ENCODE measurements at places on chromosomes 1 and 21.

DNA sequence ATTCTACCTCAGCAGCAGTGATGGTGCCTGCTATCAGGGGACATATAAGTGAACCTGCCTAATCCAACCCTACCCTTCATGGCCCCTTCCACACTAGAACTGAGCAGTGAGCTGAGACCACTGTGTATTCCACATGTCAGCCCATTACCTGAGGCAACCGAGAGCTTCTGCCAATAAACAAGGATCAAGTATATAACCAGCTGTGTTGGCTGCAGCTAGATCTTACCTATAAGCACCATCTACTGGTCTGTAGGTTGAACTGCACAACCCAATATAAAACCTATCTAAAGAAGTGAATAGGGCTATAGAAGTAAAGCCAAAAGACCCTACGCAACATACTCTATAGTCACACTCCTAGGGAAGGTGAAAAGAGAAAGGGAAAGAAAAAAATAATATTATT lies 376.9 kb downstream of the HHIPL2 start:
- DNase-seq: peak; percentile 75

- peak; percentile 94 for DNase-seq
Observed at GRCh38 chr21:31354604-31355443, 10.8 kb upstream of the TIAM1 start.

GRCh38 chr1:172144445-172145061 lies 275.9 kb upstream of the C1orf105 start:
- peak; percentile 99 for DNase-seq

- no peak for DNase-seq
Observed at GRCh38 chr1:114496089-114496488, 14.9 kb downstream of the TRIM33 start.

DNA sequence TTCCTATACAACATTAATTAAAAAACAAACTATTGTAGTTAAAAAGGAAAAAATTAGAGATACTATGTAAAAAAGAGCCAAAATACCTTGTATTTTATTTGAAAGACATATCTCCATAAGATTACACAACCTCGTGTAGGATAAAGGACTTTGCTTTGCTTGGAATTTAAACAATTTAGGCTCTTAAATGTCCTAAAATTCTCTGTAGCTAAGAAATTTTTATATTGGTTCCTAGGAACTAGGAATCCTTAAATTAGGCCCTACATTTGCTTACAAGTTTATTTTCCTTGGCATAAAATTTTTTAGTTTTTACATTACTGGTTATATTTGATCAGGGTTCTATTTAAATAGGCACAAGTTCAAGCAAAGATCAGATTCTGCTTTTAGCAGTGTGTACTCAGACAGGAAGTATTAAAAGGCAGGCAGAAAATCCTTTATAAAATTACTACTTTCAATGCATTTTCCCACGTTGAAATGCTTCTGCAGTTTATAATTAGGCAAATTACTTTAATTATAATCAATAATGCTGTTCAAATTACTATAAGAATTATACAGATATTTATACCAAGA lies 3.4 kb upstream of the ANGPTL3 start:
- no peak for DNase-seq

DNA sequence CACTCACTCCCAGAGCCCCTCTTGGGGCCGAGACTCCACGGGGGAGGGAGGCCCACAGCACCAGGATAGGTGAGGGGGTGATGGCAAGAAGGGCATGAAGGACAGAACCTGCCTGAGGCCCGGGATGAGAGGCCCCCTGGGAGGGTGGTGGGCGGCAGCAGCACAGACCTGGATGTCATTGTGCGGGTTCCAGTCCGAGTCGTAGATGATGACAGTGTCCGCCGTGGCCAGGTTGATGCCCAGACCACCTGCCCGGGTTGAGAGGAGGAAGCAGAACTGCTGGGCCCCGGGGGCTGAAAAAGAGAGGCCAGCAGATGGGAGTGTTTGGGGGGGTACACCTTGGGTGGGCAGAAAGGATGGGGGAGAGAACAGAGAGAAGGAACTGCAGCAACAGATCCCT lies 50.1 kb downstream of the CHD5 start:
- no peak for DNase-seq

GRCh38 chr1:95542936-95543335 lies 308.9 kb downstream of the RWDD3 start:
- DNase-seq: no peak

DNA sequence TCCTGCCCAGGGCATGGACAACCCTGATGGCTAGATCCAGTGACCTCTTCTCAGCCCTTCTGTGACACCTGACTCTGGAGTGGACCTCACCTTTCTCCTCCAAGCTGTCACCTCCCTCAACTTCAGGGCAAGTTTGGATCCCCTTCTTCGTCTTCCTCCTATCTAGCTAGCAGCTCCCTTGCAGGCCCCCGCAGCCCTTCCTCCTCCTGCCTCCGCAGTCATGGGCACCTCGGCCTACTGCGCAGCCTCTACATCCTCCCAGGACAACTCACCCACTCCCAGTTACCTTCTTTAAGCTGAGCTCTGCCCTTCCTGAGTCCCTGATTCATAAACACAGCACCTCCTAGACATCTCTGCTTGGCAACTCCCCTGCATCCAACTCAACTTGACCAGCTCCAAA lies 61.3 kb upstream of the ID3 start:
- no peak for DNase-seq

- DNase-seq: peak; percentile 29
Observed at GRCh38 chr1:211352985-211353515, 26.4 kb downstream of the TRAF5 start.

DNA sequence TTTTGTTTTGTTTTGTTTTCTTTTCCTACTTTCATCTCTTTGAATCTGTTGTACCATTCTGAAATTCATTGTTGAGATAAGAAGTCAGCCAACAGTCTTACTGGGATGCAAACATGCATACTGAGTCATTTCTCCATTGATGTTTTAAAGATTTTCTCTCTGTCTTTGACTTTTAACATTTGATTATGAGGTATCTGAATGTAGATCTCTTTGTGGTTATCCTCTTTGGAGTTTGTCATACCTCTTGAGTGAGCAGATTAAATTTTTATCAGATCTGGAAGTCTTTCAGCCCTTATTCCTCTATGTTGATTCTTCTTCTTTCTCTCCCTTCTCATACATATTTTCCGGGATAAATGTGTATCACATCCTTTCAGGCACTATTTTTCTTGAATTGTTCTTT lies 406.9 kb upstream of the NCAM2 start:
- DNase-seq: no peak

GRCh38 chr1:205061665-205062069 lies 18.7 kb downstream of the CNTN2 start:
- peak; percentile 75 for DNase-seq

GRCh38 chr1:68495968-68496679 lies 758 bp downstream of the DEPDC1 start:
- DNase-seq: peak; percentile 19

DNA sequence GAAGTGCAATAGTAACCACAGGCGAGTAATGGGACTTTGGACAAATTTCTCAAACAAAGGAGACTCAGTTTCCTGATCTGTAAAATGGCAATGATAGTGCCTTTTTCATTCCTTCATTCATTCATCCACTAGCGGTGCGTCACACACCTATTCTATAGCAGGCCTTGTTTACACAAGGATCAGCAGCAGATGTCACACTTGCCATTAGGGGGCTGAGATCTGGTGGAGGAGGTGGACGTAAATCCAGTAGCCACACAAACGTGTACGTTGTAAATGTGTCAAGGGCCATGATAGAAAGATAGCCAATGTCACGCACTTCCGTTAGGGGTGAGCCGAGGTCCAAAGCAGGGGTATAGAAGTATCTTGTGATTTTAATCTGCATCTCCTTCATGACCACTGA lies 34.2 kb downstream of the SERINC2 start:
- DNase-seq: no peak

DNA sequence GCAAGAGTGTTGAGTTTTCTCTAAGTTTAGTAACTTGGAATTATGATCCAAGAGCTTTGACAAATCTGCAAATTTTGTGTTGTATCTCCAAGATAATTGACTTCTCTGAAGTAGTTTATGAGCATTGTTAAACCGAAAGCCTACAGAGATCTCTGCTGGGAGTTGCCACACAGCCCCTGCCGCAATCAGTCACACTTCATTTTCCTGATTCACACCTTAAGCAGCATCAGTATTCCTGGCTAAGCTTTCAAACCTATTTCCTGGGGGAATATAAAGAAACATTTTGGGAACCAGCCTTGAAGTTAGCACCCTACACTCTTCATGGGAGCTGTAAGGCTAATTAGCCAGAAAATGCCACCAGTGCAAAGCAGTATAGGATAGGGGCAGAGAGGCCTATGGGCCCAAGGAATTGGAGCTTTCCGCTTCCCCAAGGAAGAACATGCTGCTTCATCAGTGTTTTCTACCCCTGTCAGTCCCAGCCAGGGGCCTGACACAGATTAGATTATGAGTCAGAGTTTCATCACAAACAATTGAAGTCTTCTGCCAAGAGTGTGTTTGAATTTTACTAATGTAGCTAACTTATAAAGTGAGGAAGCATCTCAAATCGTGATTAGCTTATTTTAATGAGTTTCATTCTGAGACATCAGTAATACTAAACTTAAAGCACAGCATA lies 23.2 kb upstream of the CACYBP start:
- DNase-seq: peak; percentile 82

GRCh38 chr1:9357958-9358357 lies 65.3 kb downstream of the SPSB1 start:
- no peak for DNase-seq

GRCh38 chr1:163227126-163227525 lies 24.4 kb upstream of the RGS5 start:
- no peak for DNase-seq

DNA sequence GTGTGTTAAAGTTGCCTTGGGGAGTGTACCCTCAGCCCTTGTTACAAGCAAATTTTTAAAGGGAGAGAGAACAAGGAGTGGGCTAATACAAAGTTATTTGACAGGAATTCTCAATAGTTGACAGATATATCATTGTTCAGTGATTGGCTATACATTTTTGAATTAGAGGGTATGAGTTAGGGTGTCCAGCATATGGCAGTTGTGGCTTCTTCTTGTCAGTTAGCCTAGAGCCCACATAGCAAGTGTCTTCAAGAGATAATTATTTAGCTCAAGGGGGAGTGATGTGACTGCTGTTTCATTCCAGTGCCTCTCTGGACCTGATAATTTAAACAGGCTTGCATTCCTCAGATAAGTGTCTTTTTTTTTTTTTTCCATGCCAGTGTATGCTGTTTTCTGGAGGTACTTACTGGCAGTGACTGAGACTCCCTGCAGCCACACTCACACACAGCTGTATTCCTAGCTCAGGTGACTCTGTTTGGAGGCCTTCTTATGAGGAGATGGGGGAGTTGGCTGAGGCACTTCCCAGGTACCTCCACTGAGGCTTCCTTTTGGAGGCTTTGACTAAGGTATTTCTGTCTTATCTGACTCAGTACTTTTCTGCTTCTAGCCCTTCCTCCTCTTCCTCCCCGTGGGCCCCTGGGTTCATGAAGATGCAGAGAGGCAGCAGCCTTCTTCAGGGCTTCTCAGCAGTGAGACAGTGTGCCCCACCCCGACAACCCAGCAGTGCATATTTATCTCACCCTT lies 32.3 kb downstream of the IVNS1ABP start:
- no peak for DNase-seq

DNA sequence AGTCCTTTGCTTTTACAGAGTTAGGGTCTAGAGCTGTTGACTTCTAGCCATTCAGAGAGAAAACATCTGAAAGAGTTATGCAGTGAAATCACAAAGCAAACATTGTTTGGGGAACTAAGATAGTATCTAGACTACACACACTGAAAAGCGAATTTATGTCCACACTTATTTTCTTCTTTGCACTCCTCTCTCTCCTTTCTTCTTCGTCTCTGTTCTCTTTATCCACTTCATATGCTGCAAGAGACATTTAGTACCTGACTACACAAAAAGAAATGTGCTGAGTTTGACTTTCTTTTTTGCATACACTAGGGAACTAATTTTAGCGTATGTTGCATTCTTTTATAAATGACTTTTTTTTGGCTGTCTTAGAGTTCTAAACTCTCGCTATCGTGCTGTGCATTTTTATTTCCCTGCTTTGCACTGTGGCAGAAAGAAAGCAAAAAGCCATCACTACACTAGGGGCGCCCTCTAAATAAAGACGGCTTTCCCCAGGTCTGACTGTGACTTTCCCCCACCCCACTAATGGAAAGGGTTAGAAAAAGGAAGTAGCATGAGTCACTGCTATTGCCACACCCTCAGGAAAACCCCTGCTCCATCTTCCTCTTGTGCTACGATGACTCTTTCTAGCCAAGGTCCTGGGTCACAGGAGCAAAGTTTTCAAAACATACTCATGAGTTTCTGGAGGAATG lies 65.7 kb downstream of the MAP3K7CL start:
- peak; percentile 92 for DNase-seq

GRCh38 chr1:9293533-9294404 lies 1.1 kb downstream of the SPSB1 start:
- DNase-seq: peak; percentile 64

GRCh38 chr1:33256471-33257206 lies at the start of gene ZNF362:
ZNF362 (plus strand) TSS chr1:33256492; CDS start chr1:33270575, 14,083 bp downstream.
- peak; percentile 86 for DNase-seq
